ENCODE measurements at places on chromosomes 4 and X.

DNA sequence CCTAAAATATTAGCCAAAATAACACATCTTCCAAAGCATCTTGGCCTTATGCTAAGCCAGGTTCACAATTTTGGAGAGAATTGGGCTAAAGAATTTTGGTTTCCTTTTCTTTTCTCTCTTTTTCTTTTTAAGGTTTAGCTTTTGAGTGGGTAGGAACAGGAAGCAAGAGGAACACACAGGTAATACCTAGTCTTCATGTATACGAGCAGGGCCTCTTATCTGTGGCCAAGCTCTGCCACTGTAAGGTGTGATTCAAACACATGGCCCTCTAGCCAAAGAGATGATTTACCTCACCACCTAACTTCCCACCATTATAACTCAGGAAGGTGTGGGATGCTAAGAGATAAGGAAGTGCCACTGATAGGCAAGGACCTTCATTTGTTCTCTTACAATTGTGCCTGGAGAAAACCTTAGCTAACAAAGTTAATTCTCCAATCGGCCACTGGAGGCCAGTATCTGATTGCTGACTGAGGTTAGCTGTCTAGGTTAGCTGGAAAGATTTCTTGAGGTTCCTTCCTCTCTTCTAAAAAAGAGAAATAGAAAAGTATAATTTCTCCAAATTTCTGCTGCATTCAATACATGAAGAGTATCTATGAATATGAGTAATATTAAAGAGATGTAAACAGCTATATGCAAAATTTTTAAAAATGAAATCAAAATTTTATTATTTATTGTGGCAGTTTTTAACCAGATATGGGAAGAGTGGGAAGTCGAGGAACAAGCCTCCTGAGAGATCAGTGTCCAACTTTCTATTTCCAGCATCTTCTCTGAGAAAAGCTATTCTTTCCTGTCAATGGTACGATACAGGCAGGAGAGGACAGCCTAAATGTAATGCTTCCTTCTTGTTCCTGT, 30.1 kb upstream of the BBS7 start:
- DNase-seq: peak; percentile 72

DNA sequence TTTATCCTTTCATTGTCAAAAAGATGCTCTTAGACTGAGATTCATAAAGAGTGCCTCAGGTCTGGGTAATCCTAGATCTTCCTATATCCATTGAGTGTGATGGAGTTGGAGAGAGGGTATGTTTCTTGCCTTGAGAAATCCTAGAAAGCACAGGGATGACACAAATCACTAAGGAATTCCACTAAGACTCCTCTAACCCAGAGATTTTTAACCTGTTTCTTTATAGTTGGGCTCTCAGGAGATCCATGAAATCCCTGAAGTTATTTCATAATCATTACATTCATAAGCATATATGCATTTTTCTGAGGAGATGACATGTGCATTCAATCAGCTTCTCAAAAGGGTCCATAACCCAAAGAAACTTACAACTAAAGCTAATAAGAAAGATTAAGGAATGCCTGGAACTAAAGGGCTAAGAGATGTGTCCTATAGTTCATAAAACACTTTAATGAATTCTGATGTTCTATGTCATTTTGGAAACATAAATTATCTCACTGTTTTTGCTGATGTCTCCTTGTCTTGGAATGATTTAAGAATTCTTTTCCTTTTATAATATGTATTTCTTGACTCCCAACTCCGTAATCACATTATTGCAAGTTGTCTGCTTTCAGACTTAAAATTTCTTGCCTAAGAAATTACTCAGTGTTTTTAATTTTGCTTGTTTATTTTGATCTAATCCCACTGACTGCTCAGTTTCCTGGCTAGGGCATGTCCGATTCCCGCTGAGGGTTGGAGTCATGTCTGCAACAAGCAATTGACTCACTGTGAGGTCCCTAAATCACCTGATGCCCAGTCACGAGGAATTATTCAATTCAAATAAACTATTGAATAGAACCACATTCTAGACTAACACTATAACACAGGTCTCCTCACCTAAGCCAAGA, 2.8 kb upstream of the AMTN start:
- no peak for DNase-seq

DNA sequence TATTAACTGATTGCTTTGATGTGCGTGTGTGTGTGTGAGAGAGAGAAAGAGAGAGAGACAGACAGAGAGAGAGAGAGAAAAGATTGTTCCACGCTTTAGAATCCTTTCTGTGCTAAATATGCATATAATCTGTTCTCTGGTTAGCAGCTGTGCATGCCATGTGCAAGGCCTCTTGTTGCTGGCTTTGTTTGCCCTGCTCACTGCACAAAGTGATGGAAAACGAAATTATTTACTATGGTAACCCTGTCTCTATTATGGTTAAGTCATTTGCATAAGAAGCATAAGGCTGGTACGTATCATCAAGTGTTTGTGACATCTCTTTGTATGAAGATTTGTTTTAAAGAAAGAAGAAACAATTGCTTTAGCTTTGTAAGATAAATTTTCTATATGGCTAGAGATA, 190.2 kb upstream of the POF1B start:
- DNase-seq: no peak

DNA sequence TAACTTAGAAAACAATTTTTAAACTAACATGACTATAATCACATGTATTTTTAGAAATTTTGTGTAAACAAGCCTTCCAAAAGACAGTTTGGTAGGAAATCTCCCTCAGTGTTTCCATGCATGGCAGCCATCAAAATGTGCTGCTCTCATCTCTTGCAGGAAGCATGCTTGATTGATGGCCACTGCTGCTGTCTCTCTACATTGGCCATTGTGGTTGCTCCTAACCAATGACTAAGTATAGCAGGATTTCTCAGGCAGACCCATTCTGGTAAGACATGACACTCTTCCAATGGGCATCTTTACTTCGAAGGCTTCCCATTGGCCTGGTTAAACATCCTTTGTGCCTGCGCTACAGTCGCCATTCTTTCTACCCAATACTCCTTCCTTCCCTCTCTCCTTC, 78.9 kb upstream of the GUCY1A1 start:
- no peak for DNase-seq

DNA sequence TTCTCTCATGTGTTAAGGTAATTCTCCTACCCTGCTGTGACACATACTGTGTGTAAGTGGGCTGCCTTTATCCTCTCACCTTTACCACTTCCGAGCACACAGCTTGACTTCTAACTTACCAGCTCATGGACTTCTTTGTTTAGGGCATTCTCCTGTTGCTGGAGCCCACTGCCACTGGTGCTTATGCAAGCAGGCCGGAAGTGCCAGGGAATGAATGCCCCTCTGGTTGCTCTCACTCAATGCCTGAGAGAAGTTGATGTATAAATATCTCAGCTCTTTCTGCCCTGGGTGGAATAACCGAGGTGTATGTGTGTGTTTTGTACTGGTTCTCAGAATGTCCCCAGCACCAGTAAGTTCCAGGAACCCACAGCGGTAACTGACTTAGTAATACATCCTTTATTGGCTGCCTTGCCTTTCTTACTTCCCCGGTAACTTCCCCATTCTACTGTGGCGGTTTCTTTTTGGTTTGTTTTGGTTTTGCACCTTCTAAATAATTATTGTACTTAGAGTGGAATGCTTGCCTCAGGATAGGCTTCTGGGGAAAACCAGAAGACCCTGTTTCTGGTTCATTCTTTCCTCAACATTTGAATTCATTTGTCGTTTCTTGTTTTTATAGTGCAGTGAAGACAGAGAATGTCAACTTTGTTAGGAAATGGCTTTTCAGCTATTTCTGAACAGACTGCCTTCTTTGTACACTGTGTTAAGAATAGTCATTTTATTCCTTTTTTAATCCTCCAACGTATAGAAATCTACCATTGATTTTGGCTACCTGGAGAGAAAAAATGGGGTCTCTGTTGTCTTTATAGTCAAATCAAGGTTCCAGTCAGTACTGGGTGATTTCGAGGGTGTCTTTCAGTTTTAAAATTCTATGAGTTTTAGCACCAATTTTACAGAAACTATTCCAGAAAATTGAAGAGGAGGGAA, 45.4 kb downstream of the CXorf58 start:
- no peak for DNase-seq

- DNase-seq: no peak
Observed at GRCh38 chr4:121448231-121448630, 67.4 kb upstream of the QRFPR start.

DNA sequence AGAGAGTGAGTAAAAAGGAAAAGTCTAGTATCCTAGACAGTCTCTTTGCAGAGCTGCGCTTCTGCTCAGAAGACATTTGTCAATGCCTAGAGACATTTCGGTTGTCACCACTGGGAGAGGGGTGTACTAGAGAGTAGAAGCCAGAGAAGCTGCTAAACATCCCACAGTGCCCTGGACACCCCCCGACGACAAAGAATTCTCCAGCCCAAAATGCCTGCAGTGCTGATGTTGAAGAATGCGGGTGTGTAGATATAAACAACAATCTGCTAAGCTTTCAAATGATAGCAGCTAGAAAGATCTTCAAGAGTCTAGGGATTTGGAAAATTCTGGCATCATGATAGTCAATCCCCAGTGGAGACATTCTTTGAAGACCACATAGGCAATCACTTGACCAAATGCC, 90.1 kb downstream of the PALLD start:
- no peak for DNase-seq

DNA sequence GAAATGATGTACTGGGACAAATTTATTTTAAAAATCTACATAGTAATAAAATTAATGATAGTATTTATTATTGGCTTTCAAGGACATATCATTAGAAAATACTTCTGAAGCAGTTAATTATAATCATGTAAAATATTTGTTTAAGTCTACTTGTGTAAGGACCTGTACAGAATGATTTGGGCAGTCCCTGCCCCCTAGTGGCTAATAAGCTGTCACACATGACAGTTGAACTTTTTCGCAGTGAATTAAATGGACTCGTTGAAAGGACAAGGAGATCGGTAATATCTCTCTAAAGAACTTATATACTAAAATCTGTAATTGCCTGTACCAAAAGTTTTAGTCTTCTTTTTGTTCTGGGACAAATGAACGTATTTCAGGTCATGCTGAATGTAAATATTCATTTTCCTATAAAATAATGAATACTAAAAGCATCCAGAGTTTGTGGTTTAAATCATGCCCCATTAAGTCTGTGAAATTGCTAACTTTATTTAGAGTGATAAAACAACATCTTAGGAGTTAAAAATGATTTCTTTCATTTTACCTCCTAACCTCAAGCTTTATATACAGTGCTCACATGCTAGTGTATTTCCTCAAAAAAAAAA, 13.6 kb downstream of the EXOC1 start:
- DNase-seq: peak; percentile 11

DNA sequence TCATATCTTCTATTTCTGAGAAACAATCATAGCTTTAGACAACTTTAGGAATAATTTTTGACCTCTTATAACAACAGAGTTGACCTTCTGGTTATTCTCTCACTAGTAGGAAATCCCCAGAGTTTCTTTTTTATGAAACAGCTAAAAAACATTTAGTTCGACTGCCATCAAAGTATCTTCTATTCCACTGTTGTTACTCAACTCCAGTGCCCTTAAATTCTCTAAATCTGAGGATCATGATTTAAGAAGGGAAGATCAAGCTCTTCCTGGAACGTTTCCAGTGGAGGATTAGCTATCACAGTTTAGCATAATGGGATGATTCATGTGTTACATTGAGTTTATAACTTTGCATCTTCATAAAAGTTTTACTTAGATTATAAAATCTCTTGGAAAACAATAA, 134.9 kb upstream of the VEGFC start:
- peak; percentile 32 for DNase-seq

GRCh38 chrX:142040906-142041305, 137.2 kb downstream of the MAGEC1 start:
- DNase-seq: no peak

- DNase-seq: no peak
Observed at GRCh38 chr4:8105306-8106100, 53.1 kb downstream of the ABLIM2 start.

DNA sequence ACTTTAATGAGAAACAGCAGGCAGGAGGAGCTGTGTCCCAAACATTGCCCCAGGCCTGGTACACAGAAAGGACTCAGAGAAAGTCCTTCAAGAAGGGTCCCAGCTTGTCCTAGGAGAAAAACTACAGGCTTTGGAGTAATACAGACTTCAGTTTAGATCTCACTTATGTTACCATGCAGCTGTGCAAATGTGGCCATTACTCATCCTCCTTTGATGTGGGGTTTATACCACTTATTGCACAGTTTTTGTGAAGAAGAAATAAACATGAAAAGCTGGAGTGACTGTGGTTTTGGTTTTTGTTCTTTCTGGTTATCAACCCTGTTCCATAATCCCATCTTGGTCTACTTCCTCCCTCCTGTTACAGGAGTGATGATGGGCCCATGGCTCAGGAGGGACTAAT, 8.1 kb upstream of the CYTL1 start:
- DNase-seq: no peak

GRCh38 chr4:181957088-181957487, 286.1 kb upstream of the TENM3 start:
- DNase-seq: peak; percentile 69

DNA sequence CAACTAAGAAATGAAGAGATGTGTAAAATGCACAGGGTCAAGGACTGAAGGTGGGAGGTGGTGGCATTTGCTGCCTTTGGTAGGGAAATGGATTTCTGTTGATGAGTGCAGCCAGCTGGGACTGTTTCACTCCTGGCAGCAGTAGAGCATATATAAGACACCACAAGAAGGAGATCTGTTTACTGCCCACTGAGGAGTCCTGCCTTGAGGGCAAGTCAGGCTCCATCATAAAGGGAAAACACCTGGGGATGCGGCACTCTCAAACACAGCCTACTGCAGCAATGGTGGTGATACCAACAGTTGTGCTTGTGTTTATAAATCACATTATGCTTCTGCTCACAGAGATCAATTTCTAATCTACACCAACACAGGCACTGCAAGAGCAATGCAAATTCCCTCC, 222.1 kb downstream of the TACR3 start:
- no peak for DNase-seq

DNA sequence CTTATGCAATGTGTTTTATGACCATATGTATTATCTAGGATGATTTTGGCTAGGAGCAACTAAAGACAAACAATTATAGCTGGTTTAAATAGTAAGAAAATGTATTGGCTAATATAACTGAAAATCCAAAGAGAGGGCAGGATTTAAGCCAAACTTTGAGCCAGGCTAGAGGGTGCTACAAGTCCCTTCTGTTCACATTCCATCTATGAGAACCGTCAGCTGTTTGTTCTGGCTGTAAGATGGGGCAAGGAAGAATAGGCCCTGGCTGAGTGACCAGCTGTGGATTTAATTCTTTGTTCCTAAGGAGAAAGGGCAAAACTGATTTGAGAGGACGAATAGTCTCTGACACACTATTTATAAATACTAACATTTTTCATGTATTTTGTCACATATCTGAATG, 79.2 kb upstream of the UGT8 start:
- DNase-seq: no peak
